Fibroblast of the aortic adventitia (primary cell): ENCODE measurements at places on chromosomes 5 and 9.
A peak's percentile ranks its signal among the peaks of the same experiment; 100 is the strongest.

DNA sequence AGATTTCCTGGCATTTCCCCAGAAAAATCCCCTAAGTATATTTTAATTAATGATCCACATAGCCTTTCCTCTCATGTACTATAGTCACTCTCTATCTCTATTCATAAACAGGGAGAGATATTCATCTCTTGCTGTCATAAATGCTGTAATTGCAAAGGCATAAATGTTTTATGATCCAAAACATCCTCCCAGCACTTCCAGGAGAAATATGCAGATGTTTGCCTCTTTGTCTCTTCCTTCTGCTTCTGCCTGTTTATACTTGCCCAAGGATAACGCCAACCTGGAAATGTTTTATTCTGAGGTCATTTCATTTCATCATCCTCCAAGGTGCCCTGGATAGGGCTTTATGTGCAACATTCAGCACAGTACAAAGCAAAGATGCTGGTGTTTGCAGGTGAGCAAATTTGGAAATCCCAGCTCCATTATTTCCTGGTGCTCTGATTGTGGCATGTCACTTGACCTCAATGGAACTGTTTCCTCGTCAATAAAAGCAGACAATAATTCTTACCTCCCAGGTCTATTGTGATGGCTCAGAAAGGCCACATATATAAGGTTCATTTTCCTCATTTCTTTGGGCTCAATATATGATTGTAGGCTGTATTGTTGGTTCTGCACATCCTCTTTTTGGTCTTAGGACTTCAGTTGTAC is 6.9 kb downstream of the TNFSF15 start:
- DNase-seq: no peak

- no peak for DNase-seq
These were observed 1.4 kb upstream of the ERGIC1 start for GRCh38 chr5:172832383-172833315.

- no peak for DNase-seq
These were observed 85.5 kb upstream of the MYO10 start for GRCh38 chr5:17021602-17021932.

DNA sequence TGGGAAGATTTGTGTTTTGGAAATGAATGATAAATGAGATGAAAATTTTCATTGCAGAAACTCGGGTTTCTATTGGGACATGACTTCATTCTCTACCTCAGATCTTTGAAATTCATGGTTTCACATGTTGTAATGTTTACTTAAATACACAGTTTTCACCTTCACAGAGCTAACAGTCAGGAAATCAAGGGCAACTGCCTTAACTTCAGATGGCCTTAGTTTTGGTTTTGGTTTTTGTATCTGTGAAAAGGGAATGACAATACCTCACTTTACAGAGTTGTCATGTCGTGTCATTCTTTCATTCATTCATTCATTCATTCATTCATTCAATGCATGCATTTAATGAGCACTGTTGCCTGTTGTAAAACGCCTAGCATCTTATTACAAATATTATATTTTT is 41.9 kb downstream of the NIM1K start:
- DNase-seq: no peak

- DNase-seq: no peak
These were observed 44.4 kb downstream of the ANKRD31 start for GRCh38 chr5:75192264-75192663.

GRCh38 chr9:16314476-16314875 is 556.0 kb downstream of the BNC2 start:
- DNase-seq: no peak

DNA sequence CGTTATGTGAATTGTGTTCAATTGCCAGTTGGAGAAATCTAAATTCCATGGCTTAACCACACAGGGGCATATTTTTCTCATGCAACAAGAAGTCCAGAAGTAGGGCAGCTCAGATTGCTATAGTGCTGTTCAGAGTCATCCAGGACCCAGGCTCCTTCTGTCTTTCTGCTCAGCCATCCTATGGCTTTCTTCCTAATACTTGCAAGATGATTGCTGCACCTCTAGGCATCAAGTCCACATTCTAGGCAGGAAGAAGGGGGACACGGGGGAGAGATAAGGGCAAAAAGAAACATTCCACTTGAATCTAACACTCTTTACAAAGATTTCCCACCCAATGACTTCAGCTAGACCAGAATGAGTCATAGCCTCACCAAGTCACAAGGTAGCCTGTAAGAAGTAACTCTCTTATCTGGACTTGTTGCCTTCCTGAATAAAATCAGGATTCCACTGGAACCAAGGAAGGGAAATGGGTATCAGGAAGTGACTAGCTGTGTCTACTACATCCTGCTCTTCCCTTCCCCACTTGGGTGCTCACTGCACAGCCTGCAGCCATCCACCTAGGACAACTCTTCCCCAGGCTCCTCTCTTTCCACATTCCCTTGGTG is 5.3 kb downstream of the ERAP2 start:
- DNase-seq: peak; percentile 91

DNA sequence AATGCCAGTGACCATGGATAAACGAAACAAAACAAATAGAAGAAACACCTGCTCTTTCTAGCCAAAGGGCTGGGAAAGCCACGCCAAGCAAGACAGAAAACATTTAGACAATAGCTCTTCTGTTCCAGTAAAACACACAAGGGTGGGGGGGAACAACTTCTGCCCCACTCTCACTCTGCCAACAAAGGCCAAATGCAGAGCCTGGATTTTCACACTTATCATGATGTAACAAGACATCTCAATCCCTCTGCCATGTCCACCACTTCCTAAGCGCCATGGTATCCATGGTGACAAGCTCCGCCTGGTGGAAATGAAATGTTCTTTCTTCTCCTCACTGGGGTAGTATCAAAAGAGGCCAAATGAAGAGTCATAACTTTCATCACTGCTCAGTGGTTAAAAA is 60.6 kb downstream of the DRD1 start:
- no peak for DNase-seq

- DNase-seq: no peak
These were observed 6.1 kb upstream of the TMEM252 start for GRCh38 chr9:68546596-68547390.

DNA sequence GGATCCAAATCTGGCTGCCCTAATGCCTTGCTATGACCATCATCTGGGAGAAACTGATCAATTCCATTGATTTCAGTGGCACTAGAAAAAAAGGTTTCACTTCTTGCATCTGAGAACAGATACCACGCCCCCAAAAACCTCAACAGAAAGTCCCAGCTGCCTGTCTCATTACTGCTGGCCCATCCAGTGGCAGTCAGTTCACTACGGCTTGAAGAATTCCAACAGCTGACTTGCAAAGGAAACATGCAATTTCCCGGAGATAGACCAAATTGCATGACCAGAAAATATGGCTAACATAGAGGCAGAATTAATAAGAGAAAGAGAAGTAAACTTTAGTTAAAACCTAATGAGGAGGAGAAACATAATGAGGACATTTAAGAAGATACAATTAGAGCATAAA is 48.6 kb downstream of the UGCG start:
- peak; percentile 51 for DNase-seq

DNA sequence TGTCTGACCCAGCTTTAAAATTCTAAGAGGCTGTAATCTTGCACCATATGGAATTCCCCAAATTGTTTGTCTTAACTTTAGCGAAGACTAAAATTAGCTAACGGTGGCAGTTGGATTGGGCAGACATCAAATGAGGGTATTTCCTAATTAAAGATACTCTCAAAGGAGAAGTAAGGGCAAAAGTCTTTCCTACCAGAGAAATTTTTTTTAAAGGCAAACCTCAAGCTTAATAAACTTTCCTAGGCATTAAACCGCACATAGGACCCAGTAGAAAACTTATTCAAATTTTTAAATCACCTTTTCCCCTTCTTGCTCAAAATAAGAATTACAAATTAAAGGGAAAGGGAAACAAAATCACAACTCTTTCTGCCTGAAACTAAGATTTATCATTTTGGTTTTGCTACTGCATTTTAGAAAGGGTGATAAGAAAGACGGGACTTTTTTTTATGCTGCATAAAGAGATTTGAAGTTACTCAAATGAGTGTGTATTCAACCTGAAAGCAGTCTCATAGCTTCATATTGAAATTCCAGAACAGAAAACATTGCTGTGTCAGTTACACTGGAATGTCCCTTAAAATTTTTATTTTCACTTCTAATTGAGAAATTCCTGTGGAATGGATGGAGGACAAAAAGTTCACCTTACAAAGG is 189.1 kb upstream of the PTGER4 start:
- DNase-seq: no peak

DNA sequence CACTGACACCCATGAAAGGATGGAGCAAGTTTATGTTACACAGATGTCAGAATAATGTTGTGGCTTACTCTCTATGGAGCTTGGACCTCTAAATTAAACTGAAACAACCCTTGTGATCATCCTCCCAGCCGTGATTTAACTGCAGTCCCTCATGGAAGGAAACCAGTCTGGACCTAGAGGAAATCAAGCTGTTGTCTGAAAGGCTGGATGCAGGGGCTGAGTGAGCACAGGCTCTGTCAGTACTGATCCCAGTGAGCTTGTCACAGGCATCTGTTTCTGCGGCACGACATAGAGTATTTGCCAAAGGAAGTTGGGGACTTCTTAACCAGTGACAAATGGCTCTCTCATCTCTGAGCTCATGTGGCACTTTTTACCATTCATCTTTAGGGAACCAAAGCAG is 282.9 kb upstream of the MAP3K1 start:
- DNase-seq: no peak

DNA sequence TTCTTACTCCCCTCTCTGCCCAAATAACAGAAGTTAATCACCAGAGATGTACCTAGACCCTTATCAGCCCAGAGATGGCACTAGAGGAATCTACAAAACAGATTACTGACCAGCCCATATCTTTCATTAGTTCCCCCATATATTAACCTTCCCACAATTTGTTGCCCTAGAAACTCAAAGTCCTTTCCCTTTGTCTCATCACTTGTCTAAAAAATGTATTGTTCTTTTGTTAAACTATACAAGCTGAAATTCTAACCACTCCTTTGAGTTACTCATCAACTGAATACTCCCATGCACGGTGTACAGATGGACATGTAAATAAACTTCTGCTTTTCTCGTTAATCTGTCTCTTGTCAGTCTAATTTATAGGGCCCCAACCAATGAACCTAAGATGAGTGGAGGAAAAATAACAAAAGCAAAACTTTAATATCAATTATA is 130.9 kb downstream of the CCDC192 start:
- peak; percentile 45 for DNase-seq
